ENCODE measurements at places on chromosomes 3 and 15. TPM values are rescaled to one million over a fixed set of nuclear protein-coding genes. Genes with fewer than 3 reads are reported as not detected.

DNA sequence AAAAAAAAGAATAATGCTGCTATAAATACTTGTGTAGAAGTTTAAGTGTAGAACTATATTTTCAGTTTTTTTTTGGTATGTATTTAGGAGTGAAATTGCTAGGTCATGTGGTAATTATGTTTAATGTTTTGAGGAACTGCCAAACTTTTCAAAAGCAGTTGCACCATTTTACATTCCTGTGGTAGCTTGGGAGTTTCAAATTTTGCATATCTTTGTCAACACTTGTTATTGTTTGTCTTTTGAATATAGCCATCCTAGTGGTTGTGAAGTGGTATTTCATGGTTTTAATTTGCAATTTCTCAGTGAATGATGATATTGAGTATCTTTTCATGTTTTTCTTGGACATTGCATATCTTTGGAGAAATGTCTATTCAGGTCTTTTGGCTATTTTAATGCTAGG lies 30.4 kb downstream of the SKIL start:
- DNase-seq, result no peak

GRCh38 chr3:15635121-15635661 lies 33.6 kb downstream of the BTD start:
- DNase-seq, result no peak

The NMNAT3 gene
- 2.3 TPM for total RNA-seq

- no peak for DNase-seq
Measured at GRCh38 chr3:53180305-53181023, 19.5 kb downstream of the PRKCD start.

The SLTM gene
- total RNA-seq, result 121 TPM

- no peak for DNase-seq
Measured at GRCh38 chr3:101281521-101282030, 38.8 kb downstream of the IMPG2 start.
